ENCODE measurements at places on chromosomes 13 and 19.

GRCh38 chr19:58562122-58563033, 4.0 kb upstream of the UBE2M start:
- DNase-seq: no peak

- DNase-seq: no peak
These were observed 3.6 kb upstream of the KLF2 start for GRCh38 chr19:16320987-16321386.

GRCh38 chr13:27907121-27907787, 12.5 kb upstream of the PDX1 start:
- no peak for DNase-seq

DNA sequence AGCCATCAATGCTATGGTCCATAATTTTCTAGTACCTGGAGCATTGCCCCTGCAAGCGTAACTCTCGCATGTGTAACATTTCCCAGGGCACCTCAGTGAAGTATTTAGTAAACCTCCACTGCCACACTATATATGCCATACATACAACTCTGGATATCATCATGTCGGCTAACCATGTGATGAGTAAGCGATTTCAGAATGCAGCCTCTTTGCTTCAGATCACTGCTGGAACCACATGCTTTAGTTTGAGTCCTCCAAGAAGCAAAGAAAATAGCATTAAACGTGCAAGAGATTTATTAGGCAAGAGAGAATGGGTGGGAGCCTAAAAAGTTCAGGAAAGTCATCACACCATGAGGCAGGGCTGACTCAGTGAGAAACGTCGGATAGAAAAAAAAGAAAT, 635.6 kb upstream of the SLITRK5 start:
- no peak for DNase-seq

- DNase-seq: no peak
These were observed 53.1 kb downstream of the MICU2 start for GRCh38 chr13:21550918-21551317.

DNA sequence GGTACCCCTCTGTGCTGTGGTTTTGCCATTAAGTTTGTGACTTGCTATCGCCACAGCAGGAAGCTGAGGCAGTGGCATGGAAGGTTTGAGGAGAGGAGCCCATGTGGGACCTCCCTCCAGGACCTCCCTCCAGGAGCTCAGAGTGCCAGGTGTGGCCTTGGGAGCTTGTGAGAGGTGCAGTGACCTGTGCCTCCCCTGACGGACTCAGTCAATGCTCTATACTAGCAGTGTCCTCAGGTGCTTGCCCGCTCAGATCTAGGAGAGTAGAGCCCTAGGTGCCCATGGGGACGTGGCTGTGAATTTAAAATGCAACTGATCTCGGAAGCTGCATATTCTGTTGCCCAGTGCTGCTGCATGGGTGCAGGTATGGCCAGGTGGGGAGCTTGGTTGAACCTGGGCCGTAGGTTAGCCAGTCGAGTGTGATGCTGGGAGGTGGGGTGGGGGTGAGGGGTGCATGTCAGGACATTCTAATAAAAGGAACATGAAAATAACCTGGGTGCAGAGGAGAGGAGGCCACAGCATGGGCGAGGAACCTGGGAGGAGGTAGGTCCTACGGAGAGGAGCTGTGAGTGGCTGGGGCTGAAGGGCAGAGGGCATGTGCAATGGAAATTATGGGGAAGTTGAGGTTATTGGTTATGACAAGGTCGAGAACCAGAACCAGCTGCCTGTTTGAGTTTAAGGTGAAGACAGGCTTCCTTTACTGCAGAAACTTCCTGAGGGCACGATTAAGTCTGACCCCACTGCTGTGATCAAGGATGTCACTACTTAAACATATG, 41.6 kb downstream of the TEX29 start:
- no peak for DNase-seq

Measured in activated CD4-positive, CD25-positive, alpha-beta regulatory T cell (primary cell).